ENCODE measurements at places on chromosomes 2 and 18.
A peak's percentile ranks its signal among the peaks of the same experiment; 100 is the strongest.

GRCh38 chr2:230790981-230791380 is 73.8 kb upstream of the ITM2C start:
- DNase-seq, result no peak

GRCh38 chr2:238144262-238144661 is 5.8 kb downstream of the KLHL30 start:
- no peak for DNase-seq

GRCh38 chr2:116915673-116916072 is 898.8 kb upstream of the DDX18 start:
- no peak for DNase-seq

GRCh38 chr2:15532996-15533395 is 28.1 kb downstream of the NBAS start:
- DNase-seq, result no peak

DNA sequence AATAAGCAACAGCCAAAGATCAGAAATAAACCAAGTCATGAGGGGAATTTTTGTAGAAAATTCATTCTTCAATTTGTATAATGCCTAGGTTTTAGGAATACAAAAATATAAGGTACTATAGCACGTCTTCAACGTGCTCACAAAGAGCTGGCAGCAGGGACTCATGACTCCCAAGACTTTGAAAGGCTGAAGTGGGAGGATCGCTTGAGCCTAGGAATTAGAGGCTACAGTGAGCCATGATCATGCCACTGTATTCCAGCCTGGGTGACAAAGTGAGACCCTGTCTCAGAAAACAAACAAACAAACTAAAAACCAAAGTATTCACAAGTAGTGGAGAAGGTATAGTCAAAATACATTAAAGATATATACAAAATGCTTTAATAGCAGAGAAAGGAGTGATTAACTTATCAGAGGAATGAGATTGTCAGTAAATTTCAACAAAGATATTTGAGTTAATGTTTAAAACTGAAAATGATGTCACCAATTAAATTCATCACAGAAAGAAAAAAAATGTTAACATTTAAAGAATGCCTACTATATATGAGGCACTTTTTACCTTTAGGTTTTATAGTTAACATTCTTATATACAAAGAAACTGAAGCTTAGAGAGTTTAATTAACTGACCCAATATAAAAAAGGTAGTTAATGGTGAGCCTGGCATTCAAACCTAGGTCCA is 3.2 kb downstream of the WDR33 start:
- DNase-seq, result no peak

DNA sequence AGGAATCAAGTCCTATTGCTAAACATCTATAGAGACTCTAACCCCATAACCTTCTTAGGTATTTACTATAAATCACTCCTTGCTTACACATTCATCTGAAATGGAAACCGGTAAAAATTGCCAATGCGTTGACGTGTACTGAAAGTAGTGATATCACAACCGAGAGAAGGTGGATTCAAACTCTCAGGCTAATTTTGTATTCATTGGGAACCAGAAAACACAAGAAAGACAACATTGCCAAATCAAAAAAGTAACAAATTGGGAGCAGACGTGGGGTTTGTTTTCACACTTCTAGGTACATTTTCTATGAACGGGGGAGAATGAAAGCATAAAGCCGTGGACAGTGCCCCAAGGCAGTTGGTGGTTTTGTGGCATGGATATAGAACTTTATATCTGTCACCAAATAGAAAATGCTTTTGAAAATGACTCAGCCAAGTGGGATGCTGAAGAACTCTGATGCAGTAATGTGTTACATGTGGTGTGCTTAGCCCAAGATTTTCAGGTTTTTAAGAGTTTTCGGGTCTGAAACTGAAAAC is 155.1 kb upstream of the RASGRP3 start:
- DNase-seq, result peak; percentile 89

- DNase-seq, result peak; percentile 98
Observed at GRCh38 chr2:41933585-41934320, 114.1 kb upstream of the PKDCC start.

GRCh38 chr2:239903210-239903609 is 121.9 kb downstream of the NDUFA10 start:
- no peak for DNase-seq

GRCh38 chr2:23157812-23158211 is 227.2 kb upstream of the KLHL29 start:
- DNase-seq, result no peak

GRCh38 chr2:11408959-11409571 is 56.9 kb downstream of the E2F6 start:
- peak; percentile 33 for DNase-seq

- peak; percentile 59 for DNase-seq
Observed at GRCh38 chr18:33839452-33840211, 261.6 kb downstream of the ASXL3 start.

DNA sequence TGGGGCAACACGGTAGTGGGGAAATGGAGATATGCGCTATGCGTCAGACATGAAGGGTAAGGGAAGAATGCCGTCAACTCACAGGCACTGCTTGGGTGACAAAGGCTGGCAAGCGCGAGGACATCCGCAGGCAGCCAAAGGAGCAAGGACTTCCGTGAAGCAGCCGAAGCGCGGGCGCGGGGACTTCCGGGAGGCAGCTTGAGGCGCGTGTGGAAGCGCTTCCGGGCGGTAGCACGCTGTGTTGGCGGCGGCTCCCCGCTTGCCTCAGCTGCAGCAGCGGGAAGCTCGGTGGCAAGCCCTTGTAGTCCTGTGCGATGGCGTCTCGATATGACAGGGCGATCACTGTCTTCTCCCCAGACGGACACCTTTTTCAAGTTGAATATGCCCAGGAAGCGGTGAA is at the start of gene PSMA8:
PSMA8 (plus strand) TSS at position 218 of the 400 bp plus-strand sequence; CDS start at position 315, 97 bp downstream.
- DNase-seq, result no peak

DNA sequence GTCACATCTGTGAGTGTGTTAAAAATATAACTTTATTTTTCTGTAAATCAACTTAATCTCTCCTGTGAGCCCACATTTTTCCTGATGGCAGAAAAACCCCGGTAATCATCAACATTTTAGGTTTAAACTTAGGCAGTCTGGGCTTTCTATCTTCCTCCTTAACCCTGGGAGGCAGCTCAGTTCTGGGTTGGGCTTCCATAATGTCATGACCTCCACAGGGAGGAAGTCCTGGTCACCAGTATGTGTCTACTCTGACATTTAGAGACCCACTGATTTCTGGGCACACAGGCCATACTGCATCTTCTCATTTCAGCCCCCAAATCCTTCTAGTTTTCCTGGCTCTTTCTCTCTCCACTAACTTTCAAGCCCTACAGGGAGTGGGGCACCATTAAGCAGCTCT is 181.2 kb downstream of the DYSF start:
- no peak for DNase-seq

- no peak for DNase-seq
Observed at GRCh38 chr18:3584897-3585460, 135.0 kb downstream of the TGIF1 start.

- no peak for DNase-seq
Observed at GRCh38 chr2:113218283-113219091, 44.7 kb downstream of the PSD4 start.

- DNase-seq, result no peak
Observed at GRCh38 chr2:1731447-1731962, 12.8 kb downstream of the PXDN start.

DNA sequence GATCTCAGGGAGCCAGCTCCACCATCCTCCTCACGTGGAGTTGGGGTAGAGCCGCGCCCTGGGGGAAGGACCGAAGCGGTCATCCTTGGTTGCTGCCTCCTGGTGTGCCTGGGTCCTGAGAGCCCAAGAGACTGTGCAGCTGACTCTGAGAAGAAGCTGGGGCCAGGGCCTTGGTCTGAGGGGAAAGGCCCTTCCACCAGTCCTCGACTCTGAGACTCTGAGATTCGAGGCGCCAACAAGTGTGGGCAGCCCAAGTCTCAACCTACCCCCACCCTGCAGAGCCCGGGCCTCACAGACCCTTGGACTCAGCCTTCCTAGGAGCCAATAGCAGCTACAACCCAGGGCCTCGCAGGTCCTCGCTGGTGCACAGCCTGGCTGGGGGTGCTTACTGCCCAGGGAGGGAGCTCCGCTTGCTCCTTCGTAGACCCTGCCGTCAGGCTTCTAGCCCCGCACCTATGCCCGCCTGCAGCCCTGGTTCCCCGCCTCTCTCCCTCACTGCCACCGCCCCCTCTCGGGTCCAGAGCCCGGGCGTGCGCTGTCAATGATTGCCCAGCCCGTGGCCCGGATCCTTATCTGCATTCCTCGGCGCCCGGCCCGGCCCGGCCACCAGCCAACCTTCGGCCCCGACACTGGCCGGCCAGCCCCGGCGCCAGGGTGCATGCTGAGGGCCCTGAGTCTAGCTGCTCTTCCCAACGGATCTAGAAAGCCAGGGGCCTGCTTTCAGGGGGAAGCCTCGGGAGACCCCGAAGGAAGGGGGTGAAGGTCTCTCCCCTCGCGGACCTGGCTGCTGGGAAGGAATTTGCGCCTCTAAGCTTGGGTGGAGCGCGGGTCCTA is 2.0 kb downstream of the IHH start:
- DNase-seq, result no peak

- DNase-seq, result peak; percentile 16
Observed at GRCh38 chr18:13372531-13372951, 154.0 kb downstream of the LDLRAD4 start.

DNA sequence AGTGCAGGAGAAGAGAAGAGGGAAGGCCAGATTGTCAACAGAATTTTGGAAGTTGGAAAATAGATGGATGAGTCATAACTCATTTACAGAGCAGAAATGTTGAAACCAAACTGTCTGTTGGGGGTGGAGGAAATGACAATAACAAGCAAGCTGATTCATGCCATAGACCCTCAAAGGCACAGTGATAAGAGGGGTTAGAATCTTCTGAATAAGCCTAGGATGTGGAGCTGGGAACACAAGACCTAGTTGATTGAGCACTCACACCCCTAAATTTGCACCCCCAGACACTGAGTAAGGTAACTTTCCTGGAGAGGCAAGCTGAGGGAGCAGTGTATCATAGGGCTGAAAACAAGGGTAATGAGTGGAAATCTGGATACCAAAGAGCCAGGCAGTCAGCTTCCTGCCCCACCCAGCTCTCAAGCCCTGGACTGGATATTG is 141.4 kb downstream of the SCG2 start:
- DNase-seq, result peak; percentile 86

DNA sequence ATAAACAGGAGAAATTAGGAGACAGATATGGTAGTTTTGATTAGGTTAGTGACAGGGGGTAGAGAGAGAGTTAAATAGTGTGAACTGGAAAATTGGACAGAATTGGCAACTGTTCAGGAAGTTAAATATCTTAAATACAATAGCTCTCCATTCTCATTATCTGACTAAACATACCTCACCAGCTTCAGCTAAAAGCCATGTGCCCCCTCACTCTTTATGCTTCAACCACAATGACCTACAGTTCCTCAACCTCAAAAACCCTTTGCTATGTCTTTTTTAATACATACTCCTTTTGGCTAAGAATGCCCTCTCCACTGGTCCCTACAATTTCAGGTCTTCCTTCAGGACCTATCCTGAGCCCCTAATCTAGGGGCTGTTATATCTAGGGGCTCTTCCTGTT is 740.2 kb upstream of the ZEB2 start:
- no peak for DNase-seq

DNA sequence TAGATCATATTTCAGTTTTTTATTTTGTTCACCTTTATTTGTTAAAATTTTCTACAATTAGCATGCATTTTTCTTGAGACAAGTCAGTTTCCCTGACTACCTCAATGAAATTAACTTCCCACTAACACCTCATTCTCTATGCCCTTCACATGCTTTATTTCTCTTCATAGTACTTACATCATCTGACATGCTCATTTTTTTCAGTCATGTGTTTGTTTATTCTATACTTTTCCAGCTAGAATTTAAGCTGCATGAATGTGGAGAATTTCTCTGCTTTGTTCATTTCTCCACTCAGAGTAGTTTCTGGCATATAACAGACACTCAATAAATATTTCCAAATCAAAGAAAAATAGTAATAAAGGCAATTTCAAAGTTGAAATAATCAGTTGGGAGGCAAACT is 78.9 kb upstream of the SCN7A start:
- DNase-seq, result no peak

GRCh38 chr2:179842498-179843153 is 18.8 kb downstream of the ZNF385B start:
- DNase-seq, result peak; percentile 15

DNA sequence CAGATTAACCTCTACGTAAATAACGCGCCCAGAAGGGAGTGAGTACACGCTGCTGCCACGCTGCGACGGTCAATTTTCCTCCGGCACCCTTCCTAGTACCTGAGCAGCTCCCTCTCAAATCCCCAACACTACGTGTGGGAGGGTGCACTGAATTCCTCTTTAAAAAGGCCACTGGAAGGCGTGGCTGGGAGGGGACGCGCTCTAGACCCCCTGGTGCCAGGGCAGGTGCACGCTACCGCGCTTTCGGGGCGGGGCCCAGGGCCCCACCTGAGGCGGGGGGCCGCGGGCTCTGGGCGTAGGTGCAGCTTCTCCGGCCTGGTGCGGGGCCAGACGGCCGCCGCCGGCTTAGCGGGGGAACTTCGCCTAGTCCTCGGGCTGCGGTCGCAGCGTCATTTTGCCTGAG is 668 bp upstream of the ANKRD12 start:
- DNase-seq, result no peak

GRCh38 chr18:77138270-77138669 is 5.7 kb upstream of the MBP start:
- DNase-seq, result no peak

- no peak for DNase-seq
Observed at GRCh38 chr18:60295674-60296073, 76.9 kb downstream of the MC4R start.

GRCh38 chr2:101140237-101140636 is 10.9 kb downstream of the TBC1D8 start:
- DNase-seq, result no peak

DNA sequence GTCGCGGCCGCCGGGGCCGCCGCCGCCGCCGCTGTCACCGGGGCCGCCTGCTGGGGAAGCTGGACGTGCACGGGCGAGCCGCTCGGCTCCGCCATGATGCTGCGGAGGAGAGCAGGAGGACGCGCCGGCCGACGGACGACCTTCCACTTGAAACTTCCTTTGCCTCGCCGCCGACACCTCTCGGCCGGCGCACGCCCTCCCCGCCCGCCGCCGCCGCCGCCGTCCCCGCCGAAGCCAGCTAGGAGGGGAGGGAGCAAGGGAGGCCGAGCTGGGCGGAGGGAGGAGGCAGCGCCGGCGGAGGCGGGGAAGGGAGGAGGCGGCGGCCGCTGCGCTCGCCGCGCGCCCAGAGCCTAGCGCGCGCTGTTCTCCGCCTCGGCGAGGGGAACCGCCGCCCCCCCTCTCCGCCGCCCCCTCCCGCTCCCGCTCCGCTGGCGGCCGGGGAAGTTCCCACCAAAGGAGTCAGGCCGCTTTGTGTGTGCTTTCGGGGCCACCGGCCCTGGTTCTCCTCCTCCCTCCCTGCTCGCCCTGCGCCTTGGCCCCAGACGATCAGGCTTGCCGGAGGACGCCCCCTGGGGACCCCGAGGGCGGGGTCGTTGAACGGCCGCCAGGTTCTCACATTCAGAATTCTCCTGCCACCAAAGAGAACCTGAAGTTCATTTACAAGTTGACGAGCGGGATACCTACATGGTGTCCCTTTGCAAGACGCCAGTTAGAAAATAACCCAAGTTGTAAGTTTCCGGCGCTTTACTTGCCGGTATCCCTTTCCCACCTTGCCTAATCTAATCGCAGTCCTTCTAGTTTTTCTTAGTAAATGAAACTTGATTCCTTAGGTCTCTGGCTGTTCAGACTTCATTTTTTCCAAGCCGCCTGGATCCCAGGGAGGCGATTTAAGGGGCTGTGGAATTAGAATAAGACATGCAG is at the start of gene STK39:
STK39 (minus strand) TSS at position 255 of the 921 bp plus-strand sequence; CDS start at position 95, 160 bp downstream.
- DNase-seq, result peak; percentile 83
